ENCODE measurements at places on chromosomes 5 and 9.

- no peak for DNase-seq
Measured at GRCh38 chr5:96293966-96294883, 138.8 kb downstream of the PCSK1 start.

GRCh38 chr5:1000329-1000728, 8.3 kb upstream of the NKD2 start:
- DNase-seq = no peak

DNA sequence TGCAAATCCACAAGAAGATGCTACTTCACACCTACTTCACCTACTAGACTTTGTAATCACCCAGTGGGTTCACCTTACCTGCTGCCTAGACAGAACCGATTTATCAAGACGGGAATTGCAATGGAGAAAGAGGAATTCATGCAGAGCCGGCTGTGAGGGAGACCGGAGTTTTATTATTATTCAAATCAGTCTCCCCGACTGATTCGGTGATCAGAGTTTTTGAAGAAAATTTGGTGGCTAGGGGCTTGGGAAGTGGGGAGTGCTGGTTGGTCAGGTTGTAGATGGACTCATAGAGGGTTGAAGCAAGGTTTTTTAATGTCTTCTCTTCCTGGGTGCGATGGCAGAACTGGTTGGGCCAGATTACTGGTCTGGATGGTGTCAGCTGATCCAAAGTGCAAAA, 23.4 kb downstream of the SFXN1 start:
- no peak for DNase-seq

DNA sequence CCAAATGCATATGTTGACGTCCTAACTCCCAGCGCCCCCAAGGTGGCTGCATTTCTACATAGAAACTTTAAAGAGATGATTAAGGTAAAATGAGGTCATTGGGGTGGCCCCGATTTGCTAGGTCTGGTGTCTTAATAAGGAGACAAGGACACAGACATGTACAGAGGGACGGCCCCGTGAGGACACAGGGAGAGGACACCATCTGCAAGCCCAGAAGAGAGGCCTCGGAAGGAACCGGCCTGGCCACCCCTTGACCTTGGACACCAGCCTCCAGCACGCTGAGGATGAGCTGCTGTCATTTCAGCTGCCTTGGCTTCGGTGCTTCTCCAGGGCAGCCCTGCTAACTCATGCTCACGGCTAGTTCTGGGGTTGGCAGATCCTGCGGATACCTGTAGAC, 73.2 kb downstream of the MRPL36 start:
- DNase-seq = no peak

DNA sequence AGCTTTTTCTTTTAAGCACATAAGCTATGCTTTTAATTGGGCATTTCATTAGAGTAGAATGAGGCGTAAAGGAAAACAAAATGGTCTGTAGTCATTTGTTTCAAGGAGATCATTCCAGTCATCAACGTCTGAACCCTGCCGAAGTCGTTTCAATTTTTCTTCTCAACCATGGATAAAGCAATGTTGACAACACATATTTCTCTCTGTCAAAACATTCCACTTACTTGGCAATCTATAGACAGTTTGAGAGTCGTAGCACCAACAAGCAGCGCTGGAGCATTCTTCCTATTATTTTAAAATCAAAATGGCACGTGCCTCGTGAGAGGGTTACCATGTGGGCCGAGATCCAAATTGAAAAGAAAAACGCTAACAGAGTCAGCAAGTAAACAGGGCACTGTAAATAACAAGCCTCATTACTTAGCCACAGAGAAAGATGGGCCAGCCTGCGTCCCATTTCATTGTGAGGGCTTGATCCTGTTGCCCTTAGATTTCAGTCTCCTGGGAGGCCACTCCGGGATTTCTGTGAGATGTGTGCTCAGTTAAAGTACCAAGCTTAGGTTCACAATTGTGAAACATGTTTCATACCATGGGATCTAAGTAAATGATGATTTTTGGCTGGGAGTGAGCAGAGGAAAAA, 422.9 kb downstream of the DTWD2 start:
- no peak for DNase-seq

DNA sequence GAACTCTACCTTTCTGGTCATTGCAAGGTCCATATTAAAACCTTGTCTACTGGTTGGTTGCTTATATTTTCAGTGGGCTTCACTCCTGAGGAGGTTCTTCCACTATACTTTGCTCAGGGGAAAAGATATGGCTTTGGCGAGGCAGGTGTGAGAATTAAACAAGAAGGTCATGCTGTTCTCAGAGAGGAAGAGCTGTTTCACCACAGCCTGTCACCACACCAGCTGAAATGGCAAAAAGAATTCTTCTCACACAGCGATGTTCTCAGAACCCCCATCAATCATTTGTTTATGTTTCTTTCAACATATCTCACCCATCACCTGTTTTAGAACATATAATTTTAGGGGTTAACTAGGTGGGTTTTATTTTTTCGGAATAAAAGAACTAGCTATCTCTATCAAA, 38.6 kb downstream of the CAPSL start:
- no peak for DNase-seq

DNA sequence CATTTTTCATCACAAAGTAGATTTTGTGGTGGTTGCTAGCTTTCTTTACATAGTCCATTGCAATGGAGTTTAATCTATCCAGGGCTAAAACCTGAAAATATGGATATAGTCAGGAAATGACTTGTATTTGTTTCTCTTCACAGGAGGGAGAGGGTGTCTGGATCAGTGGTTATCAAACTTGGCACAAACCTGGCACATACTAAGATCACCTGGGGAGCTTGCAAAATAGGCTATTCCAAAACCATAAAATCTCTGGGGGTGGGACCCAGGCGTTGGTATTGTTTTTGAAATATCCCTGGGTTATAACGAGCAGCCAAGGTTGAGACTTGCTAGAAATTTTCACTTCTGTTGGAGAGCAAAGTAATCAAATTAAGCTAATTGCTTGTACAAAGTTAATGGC, 179.9 kb downstream of the PCSK1 start:
- no peak for DNase-seq

DNA sequence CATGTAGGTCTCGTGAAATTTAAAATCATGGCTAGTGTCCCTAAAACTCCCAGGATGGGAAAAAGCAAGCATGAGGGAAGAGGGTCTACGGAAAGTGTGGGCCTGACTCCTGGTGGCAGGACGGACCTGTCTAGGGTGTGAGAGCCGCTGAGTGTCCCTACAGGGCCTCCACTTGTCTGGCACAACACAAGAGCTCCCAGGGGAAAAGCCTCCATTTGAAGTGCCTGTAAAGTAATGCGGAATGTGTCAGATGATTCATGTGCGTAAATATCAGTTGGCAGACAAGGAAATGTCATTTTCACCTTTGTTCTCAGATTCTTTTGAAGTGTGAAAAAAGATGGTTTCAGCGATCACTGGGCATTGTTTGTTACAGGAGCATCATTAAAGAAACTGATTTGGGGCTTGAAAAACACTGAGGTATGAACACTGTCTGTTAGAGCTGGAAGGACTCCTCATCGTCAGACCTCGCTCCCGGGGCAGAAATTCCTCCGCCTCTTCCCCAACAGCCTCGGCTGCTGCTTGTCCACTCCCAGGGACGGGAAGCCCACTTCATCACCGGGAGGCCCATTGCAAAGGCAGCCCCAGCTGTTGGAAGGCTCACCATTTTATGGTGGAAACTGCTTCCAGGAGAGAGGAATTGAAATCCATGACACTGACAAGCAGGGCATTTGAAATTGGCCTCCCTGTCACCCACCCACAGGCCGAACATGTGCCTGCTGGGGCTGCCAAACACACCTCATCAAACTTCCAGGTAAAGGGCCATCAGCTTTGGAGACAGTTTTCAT, 240.8 kb downstream of the FSTL4 start:
- DNase-seq = no peak

DNA sequence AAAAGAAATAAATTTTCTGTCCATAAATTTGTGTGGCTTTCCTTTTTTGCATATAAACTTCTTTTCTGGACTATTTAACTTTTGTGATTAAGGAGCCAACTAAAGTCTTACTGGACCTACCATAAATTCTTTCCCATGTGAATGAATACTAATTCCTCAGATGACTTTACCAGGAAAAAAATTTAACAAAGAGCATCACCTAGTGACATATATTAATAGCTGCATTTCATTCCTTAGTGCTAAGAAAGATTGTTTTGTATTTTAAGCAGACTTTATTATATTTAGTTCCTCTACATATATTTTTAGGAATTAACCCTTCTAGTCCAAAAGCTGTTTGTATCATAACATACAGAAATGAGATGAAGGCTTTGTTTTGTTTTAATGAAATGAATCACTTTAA, 64.4 kb downstream of the C9orf85 start:
- no peak for DNase-seq

DNA sequence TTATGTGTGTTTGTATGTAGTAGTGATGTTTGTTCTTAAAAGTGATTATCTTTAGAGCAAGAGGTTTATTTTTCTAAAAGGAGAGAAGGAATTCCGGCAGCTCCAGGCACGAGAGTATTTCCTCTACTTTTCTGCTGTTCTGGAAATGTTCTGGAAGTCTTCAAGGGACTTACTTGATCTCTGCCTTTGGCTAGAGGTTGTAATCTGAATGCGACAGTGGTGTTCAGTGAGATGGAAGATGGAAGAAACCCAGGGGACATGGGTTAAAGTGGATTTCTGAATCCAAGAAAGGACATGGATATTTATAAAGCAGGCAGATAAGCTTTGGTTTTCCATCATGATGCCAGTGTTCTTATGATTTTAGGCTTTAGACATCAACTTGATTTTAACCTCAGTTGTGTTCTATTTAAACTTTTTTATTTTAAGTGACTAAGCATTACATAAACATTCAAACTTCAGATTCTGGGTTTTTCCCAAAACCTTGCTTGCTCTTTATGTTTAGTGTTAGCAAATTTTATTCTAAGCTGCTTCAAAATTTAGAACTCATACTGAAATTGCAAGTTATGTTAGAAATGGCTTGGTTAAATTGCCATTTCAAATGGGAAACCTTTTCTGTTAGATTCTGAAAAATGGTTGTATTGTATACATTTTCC, 3.6 kb downstream of the GPR21 start:
- no peak for DNase-seq

GRCh38 chr5:53490747-53491146, 10.3 kb downstream of the FST start:
- peak; percentile 81 for DNase-seq

GRCh38 chr9:85603936-85604335, 137.8 kb downstream of the AGTPBP1 start:
- no peak for DNase-seq

GRCh38 chr9:121173501-121173900, 28.2 kb downstream of the RAB14 start:
- no peak for DNase-seq

- no peak for DNase-seq
Measured at GRCh38 chr9:37037503-37038301, 3.6 kb upstream of the PAX5 start.

DNA sequence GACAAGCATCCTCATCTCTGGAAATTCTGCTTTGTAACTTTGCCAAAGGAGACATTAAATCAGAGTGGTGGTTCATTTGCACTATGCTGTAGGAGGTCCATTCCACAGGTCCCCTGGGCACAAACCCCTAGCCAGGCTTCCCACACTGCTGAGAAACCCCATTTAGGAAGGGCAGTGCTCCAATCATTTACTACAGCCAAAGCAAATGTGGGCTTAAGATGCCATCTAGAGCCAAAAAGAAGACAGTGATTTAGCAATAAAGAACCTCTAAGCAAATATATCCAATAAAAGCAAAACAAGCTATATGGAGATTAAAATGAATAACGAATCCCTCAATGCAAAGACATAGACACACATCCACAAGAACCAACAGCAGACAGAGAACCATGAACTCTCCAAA, 129.0 kb upstream of the ALDH1B1 start:
- peak; percentile 11 for DNase-seq

GRCh38 chr5:95068289-95068910, 216.5 kb downstream of the MCTP1 start:
- no peak for DNase-seq

GRCh38 chr9:3999706-4000105, 300.2 kb downstream of the GLIS3 start:
- DNase-seq = no peak

DNA sequence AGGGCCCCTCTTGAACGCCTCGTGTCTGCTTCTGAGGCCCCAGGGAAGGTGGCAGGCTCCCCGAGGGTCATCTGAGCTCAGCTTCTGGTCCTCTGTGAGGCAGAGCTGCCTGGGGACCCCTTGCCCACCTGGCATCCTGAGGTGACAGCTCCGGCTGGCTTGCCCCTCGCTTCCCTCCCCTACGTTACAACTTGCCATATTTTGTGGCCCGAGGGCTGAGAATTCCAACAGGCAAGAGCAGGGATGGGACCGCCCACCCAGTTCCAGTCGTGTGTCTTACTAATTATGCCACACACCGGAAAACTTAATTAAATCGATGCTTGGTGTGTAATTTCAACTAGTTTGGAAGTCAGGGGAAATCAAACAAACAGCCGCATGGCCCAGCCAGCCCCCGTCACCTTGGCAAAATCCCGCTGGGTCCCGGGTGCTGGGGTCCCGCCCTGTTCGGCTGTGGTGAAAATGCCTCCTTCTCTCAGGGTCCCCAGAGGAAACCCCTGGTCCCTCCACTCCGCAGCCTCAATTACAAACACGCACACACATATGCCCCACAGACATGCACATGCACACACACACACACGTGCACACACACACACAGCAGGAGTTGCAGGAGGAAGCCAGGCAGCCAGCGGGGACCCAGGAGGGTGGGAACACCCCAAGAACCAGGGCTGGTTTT, 221.0 kb upstream of the IER5L start:
- DNase-seq = no peak

DNA sequence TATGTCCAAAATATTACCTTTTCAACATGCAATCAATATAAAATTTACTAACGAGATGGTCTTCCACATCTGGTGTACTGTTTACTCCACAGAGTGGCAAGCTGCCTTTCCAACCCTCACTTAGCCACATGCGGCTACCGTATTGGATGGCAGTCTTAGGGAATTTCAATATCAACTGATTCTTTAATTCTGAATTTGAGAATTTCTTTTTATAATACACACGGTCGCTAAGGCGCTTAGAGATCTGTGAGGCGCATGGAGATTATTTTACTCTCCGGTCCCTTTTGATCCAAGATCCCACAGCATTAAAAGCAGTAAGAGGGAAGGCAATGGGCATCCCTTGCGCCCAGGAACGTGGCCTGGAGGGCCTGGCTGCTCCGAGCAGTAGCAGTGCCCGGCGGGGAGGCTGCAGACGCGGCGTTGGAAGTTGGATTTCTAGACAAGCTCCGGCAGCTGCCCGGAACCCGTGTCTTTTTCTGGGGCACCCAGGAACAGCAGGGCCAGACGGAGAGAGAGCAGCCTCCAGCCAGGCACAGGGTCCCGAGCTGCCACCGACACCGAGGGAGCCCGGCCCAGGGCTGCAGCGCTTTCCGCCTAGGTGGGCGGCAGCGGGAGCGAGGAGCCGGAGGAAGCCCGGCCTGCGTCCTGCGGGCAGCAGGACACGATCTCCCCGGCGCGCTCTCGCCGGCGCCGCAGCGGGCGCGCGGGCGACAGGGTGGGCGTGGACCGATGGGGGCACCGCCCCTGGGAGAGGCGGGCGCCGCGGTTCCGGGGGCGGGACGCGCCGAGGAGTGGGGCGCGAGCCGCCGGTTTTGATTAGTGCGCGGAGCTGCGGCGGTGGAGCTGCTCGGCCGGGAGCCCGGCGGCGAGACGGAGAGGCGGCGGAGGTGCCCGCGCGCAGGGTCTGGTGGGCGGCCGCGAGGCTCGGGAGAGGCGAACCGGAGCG, at the start of gene UGCG:
Gene UGCG, plus strand, starts transcription at position 819 of the 946 bp plus-strand sequence. CDS start 402 bp downstream, outside the sequence.
- peak; percentile 81 for DNase-seq

GRCh38 chr5:124130816-124131215, 615.6 kb downstream of the ZNF608 start:
- no peak for DNase-seq
